Glutamatergic neuron (in vitro differentiated cells): ENCODE measurements at places on chromosomes 5 and 9.

DNA sequence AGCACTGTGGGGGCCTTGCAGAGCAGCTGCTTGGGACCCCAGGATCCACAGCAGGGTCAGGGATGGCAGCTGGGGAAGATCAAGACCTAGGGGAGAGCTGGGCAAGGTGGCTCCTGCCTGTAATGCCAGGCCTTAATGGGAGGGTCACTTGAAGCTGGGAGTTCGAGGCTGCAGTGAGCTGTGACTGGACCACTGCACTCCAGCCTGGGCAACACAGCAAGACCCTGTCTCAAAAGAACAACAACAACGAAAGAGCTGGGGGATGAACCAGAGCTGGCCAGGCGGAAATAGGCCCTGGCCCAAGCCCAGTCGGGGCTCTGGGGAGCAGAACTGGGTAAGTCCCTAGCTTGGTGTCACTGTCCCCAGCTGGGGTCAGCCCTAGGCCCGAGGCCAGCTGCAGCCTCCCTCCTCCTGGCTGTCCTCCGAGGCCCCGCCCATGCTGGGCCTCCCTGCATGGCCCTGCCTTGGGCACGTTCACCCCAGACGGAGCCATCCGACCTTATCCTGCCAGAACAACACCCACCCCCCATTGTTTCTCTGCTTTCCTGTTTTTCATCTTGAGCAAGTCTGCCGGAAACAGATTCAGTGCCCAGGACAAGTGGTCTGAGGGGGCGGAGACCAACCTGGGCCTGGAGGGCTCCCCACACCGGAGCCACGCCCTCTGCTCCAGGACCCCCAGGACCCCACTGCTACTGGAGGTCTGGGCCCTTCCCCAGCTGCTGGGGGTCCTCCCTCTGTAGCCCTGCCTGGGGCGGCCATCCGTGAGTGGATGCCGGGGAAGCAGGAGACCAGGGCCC is 1.9 kb downstream of the DIPK1B start:
- DNase-seq: no peak

GRCh38 chr5:137501846-137502406 is 2.8 kb upstream of the SPOCK1 start:
- no peak for DNase-seq

DNA sequence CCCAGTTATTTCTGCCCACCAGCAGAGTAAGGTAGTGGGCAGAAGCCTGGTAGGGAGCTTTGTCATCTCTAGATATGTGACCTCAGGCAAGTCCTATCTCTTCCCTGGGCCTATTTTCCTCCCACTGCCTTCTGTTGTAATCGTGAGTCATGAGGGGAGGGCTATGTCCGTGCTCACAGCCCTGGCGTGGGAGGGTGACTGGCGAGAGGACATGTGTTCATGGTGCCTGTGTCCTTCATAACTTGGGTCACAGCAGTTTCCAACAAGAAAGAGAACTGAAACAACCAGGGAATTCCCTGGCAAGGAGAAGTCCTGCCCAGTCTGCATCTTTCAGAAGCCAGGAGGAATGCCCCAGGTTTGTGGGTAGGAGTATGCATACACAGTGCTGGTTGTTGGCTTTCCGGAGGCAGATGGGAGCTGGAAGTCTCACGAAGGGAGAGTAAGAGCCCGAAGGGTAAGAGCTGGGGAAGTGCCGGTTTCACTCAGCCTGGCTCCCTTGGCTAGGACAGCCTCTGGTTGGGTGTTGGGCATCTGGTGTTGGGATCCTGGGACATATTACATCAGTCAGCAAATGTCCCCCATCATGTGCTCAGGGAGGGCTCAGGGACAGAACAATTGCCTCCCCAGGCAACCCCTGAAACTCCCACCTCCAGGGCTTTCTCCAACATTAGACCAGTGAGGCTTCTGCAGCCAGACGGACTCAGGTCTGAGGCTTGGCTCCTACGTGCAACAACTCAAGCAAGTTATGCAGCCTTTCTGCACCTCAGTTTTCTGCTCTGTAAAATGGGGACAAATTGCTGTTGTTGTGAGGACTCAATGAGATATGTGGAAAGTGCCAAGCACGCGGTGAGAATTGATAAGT is 4.3 kb upstream of the TIFAB start:
- no peak for DNase-seq

DNA sequence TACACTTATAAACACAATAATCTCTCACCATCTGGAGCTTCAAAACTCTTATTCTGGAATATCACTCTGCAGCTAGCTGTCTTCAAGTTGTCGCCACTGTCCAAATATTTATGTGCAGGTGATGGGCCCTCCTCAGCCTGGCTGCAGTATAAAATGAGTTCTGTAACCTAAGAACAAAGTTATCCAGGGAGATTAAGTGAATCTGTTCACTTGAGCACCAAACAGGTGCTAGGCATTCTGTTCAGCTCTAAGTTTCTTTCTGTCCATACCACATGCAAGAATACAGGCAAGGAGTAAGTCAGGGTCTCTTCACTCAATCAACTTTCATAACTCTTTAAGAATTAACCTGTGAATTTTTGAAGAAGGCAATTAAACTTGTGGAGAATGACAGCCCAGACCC is 344.1 kb downstream of the PLK2 start:
- no peak for DNase-seq

DNA sequence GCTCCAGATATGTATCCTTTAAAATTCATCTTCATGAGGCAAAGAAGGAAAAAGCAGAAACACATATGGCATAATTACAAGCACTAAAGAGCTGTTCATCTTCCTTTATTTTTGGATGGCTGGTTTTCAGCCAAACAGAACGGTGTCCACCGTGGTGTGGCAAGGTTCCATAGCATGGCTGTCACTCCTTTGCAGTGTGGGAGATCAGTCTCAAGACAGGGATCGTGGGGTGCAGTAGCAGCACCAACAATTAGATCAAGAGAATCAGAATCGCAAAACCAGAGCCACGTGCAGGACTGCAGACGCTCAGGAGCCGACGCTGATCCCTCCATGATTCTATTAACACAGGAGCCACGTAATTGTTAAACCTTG is 79.5 kb downstream of the SEMA4D start:
- no peak for DNase-seq
